Activated effector memory CD4-positive, alpha-beta T cell treated with Interleukin-2 at 50 U/mL for 16 hours (primary cell): ENCODE measurements at places on chromosomes 5 and 9.

GRCh38 chr5:68612972-68613371, 397.4 kb downstream of the PIK3R1 start:
- no peak for DNase-seq

DNA sequence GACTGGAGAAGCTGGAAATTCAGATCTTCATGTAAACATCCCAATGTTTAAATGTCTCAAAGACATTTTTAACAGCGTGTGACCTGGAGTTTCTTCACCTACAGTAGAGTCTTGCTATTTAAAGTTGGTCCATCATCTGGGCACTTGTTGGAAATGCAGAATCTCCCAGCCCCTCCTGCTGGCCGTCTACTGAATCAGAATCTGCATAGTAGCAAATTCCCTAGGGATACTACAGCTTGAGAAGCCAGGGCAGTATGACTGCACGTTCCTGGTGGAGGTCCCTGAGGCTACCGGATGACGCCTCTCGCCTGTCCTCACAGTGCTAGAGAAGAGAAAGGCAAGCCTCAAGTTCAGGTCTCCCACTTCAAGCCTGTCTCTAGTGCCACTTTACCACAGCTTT, 15.7 kb downstream of the SAP30L start:
- DNase-seq = no peak

DNA sequence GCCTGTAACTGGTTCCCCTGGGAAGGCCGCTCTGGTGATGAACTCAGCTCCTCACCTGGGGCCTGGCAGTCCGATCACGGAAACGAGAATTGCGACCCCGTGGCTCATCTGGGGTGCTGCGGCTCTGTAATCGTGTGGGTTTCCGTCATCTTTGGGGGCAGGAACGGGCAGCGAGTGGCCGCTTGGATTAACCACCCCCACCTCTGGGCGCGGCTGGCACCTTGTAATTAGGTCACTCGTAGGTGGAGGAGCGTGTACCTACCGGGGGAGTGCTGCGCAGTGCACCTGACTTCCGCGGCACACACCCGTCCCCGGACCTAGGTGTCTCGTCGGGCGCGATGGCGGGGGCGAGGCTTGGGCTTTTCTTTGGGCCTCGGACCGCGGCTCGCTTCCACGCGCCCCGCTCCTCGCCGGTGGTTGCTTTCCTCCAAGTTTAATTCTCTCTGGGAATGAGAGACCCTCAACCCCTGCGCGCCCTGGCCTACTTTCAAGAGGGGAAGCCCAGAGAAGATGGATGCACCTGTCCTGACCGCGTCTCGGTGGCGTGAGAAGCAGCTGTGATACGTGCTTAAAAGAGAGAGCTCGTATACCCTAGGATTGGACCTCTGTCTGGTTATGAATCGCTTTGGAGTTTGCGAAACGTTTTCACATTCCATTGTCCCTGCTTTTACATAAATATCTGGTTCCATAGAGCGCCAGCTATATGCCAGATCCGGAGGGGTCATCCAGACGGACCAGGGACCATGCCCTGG, 744 bp upstream of the PPP2CA start:
- DNase-seq = no peak

DNA sequence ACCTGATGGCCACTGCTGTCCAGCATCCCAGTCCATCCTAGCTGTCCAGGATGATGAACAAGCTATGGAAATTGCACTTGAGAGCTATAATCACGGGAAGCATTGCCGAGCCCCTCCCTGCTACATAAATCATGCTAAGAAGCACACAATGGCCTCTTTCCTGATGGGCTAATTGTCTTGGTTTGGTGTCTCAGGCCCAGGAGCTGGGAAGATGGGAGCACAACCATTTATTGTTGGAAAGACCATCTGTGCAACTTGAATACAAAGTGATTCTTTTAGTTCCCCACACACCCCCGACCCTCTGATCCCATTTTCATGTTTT, 80.4 kb downstream of the RGS3 start:
- no peak for DNase-seq

- no peak for DNase-seq
These were observed 118.0 kb downstream of the FSTL4 start for GRCh38 chr5:133494232-133494922.

- DNase-seq = no peak
These were observed 36.7 kb downstream of the DMRT1 start for GRCh38 chr9:878239-878638.

GRCh38 chr9:78091731-78092130, 60.1 kb upstream of the GNAQ start:
- DNase-seq = no peak

GRCh38 chr5:115335301-115335700, 38.8 kb upstream of the CCDC112 start:
- no peak for DNase-seq

DNA sequence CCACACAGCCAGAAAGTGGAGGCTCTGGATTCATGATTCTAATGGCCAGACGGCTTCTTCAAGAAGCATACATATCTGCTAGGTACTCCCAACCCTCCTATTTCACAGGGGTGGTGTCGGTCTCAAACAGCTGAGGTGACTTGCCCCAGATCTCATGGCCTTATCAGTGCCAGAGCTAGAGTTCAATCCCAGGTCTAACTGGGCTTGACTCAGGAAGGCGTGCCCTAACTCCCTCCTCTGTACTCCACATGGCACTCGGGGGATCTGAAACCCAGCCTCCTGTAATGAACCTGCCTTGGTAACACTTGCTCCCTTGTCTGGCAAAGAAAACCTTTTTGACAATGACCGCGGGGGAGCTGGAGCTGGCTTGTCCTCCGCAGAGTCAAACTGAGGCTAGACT, 2.1 kb downstream of the QRFP start:
- no peak for DNase-seq

GRCh38 chr9:6896562-6896961, 138.8 kb downstream of the KDM4C start:
- no peak for DNase-seq
